Central memory CD4-positive, alpha-beta T cell (primary cell): ENCODE measurements at places on chromosomes 4 and X.

GRCh38 chrX:41386222-41386990, 52.4 kb downstream of the DDX3X start:
- no peak for DNase-seq

- DNase-seq, result no peak
Measured at GRCh38 chr4:91598696-91599095, 705.1 kb upstream of the GRID2 start.

DNA sequence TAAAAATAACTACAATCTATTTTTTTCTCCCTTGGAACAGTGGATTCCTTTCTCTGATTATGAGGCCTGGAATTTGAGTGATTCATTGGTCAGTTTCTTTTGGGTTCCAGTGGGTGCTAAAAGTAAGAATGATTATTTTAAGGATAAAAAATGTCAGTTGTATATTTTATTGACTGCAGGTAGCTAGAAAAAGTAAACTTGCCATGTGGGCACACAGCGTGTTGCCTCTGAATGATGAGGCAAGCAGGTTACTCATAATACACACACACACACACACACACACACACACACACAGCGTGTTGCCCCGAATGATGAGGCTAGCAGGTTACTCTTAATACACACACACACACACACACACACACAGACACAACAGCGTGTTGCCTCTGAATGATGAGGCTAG, 13.8 kb downstream of the GALNT7 start:
- no peak for DNase-seq

- no peak for DNase-seq
Measured at GRCh38 chrX:134426281-134426680, 33.7 kb upstream of the HPRT1 start.

DNA sequence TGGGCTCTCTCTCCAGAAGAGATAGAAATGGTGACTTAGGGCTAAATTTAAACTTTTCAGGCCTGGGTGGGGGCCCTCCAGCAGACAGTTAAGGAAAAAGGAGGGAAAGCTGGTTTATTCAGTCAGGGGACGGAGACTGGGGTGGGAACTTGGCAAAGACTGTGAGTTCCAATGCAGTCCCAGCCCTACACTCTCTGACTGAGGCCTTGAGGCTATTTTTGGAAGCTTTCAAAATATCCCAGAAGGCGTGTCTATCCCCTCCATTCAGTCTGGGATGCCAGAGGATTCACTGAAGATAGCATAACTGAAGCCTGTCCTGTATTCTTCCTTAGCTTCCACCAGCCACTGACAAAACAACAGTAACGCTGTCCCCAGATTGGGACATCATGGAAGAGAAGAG, 32.1 kb upstream of the MSN start:
- no peak for DNase-seq

- DNase-seq, result no peak
Measured at GRCh38 chrX:127877318-127877717, 174.9 kb downstream of the ACTRT1 start.

GRCh38 chrX:96568071-96568470, 116.6 kb upstream of the DIAPH2 start:
- no peak for DNase-seq

DNA sequence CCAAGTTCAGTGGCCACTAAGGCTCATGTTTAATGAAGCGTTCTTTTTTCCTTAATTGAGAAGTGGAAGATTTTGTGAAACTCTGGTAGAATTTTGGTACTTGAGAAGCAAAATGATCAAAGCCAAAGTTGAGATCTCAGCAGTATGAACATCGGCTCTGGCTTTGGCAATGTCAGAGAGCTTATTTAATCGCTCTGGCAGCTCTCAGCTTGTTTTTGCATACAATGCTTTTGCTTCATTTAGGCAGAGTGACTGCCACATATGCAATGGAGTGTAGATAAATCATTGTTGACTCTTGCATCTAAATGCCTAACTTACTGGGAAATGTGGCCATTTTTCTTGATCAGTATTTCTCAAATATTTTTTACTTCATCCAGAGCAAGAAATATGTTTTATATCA, 135.7 kb downstream of the AASDH start:
- no peak for DNase-seq

- DNase-seq, result no peak
Measured at GRCh38 chr4:86967073-86967472, 32.3 kb downstream of the AFF1 start.

GRCh38 chr4:42411803-42412202, 14.5 kb downstream of the SHISA3 start:
- DNase-seq, result no peak

DNA sequence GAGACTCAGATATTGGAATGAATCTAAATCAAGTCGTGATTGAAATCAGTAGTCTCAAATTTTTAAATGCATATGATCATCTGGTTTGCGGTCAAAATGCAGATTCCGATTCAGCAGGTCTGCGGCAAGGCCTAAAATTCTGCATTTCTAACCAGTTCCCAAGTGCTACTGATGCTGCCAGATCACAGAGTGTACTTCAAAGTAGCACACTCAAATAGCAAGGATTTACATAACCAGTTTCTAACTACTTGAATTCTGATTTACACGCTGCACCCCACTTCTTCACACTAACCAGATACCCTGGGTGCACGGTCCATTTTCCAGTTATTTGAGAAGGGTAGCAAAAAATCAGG, 752 bp downstream of the MBTPS2 start:
- DNase-seq, result no peak

- no peak for DNase-seq
Measured at GRCh38 chr4:30866346-30866745, 146.2 kb downstream of the PCDH7 start.

- no peak for DNase-seq
Measured at GRCh38 chr4:36508394-36508793, 227.0 kb downstream of the DTHD1 start.

- DNase-seq, result no peak
Measured at GRCh38 chr4:150904671-150905070, 110.4 kb downstream of the LRBA start.

DNA sequence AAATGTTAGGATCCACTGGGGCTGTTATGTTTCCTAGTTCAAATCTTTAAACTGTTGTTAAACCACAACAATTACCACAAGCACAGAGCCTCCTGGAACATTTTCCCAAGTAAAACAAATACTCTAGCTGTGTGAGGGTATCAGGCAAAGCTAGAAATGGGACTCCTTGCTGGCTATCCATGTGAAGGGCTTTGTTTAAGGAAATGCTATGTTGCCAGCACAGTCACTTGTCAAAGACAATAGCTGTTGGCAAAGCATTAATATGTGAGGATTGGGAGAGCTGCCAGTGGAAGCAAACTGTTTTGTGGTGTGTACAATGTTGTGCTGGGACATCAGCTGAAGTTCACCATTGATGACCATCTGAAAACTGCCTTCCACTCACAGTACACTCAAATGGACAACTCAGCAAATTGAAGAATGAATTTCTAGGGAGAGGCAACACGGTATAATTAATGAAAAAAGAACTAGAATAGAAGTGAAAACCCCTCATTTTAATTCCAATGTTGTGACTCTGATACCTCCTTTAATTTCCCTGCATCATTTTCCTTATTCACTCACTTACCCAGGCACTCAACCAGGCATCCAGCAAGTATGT, 100.8 kb downstream of the ANXA3 start:
- DNase-seq, result no peak

DNA sequence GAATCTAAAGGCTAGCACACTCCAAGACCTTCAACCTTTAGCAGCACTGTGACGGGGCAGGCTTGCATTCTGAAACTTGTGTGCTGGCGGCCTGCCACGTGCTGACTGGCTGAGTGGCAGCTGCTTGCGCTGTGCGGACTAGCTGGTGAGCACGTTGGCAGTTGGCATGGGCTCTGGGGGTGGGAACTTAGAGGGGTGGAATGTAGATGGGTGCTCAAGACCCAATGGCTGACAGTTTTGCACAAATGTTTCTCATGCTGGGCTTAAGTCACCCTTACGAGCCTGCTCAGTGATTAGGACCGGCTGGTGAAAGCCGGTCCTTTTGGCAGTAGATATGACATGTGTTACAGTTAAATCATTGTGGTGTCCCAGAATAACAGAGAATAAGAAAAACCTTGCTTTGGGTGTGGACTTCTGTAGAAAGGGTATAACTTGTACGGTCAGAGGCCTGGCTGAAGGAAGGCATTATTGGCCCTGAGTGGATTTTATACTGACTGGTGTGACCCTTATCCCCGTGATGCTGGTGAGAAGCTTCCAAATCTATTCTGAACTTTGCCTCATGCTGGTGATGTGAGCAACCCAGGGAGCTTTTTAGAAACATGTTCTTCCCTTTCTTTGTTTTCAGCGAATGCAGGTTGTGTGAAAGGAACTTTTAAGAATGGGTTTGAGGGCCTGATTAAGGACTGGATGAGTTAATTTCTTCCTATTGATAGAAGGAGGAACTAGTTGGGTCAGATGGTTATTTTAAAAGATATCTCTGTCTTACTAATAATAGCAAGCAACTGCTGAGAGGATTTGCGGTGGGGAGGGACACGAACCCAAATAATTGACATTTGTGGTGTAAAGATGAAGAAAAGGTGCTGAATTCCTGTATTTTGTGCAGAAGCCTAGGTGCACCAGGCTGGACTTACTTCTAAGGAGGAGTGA, 107.4 kb upstream of the SLC4A4 start:
- DNase-seq, result no peak

DNA sequence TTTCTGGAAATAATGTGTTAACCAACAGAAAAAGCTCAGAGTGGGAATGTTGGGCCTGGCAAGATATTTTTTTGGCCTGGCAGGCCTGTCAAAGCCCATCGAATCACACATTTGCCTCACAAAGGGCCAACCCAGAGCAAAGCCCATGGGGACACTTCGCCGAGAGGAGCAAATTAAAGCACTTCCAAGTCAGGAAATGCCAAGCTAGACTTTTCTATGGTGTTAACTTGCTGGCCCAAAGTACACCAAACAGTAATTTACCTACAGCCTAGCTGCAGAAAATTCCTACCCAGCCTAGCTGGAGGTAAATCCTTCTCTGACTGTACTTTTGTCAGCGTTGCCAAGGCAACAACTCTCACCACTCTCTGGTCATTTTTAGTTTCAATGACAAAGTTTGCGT, 288.6 kb upstream of the LDB2 start:
- DNase-seq, result no peak

DNA sequence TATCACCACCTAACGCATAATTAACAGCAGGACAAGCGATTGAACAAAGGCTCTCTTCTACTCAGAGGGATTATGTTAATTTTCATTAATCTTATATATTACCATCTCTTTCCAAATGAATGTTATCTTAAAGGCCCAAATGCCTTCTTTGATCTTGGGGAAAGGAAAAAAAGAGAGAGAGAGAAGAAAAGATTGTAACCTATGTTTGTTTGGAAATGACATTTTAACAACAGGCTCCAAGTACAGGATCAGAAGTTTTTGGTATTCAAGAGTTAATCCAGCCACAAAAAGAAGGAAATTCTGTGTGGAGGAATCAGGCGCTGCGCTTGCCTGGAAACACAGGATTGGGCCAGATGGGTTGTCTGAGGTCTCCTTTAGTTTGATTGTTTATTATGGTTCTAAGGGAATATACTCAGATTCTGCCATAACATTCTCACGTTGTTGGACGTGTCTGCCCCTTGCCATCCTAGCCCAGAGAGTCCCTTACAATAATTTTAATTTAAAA, 100.7 kb upstream of the STX18 start:
- DNase-seq, result no peak

DNA sequence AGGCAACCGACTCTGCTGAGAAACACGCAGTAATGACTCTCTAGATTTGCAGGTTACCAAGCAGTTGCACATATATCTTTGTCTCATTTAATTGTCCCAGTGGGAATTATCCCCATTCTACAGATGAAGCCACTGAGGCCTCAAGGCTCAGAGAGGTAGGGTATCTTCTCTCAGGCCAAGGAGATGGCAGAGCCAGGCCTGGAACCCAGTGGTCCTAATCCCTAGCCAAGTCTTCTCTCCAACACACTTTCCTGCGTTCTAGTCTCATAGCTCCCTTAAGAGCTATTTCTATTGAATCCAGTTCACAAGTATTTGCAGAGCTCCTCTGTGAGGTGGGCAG, 181.3 kb upstream of the BCOR start:
- DNase-seq, result no peak

- DNase-seq, result no peak
Measured at GRCh38 chr4:169025184-169025583, 15.1 kb upstream of the CBR4 start.

DNA sequence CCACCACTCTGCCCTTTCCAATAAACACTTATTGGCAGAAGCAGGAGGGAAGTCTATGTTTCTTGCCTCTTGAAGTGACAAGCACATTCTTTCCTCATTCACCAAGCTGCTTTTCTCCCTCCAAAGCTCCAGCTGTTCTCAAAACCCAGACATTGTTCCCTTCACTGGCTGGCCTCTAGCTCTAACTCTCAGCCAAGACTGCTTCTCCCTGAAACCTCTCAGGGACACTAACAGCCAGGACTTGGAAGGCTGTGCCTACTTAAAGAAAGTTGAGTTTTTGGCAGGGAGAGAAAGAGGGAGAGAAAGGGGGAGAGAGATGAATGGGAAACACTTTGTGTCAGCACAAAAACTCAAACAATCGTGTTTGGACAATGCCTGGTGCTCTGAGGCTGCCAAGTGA, 99.5 kb downstream of the COX18 start:
- no peak for DNase-seq

GRCh38 chr4:57910151-57910550, 800.0 kb upstream of the IGFBP7 start:
- no peak for DNase-seq

- no peak for DNase-seq
Measured at GRCh38 chrX:125205133-125205917, 114.3 kb upstream of the TEX13C start.

GRCh38 chr4:110641218-110641617, 18.3 kb upstream of the PITX2 start:
- no peak for DNase-seq

DNA sequence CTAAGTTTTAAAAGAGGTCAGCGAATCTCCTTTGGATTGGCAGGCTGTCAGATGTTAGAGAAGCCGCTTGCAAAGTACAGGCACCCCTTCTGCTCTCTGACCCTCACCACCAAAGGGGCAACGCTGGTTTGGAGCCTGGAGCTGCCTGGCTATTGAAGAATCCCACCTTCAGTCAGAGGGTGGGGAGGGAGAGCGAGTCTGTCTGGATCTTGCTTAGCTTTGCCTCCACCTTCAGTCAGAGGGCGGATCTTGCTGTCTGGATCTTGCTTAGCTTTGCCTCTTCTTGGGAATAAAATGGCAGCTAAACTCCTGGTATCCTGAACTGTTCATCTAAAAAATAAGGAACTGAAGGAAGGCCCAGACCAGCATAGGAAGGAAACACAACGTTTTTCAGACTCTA, 7.3 kb downstream of the CCDC110 start:
- no peak for DNase-seq

- DNase-seq, result no peak
Measured at GRCh38 chr4:180280076-180280475, 1963.1 kb upstream of the TENM3 start.
